ENCODE measurements at places on chromosomes 16 and 17.

GRCh38 chr17:6853764-6854442 is 22.4 kb upstream of the TEKT1 start:
- no peak for DNase-seq

DNA sequence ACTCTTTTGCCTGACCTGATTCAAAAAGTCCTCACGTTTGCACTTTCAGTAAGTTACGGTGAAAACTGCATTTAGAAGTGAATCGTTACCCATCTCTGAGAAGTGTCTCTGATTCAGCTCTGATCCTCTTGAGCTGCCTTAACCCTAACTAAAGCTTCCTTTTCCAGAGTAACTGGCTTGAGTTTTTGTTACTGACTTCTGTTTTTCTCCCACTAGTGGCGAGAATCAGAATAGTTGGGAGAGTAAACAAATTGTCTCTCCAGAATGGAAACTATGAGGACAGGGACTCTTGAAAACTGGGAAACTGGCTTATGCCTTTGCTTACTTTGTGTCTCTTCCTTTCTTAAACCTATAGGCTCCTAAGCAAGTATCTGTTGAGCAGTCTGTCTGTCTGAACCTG is 31.3 kb upstream of the KPNB1 start:
- DNase-seq, result no peak

DNA sequence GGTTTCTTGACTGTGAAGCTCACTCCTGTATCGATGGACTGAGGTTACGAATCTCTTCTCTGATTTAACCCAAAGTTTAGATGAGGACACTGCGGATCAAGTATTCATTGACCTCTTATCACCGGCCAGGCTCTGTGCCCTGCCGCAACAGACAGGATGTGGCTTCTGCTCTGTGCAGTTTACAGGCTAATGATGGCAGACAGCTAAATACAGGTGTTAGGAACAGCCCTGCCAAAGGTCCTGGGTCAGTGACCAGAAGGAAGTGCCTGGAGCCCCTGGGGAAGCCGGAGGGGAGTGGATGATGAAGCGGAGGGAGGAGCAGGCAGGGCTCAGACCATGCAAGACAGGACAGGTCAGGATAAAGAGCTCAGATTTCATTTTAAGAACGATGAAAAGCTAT is 44.4 kb downstream of the HAPSTR1 start:
- no peak for DNase-seq

DNA sequence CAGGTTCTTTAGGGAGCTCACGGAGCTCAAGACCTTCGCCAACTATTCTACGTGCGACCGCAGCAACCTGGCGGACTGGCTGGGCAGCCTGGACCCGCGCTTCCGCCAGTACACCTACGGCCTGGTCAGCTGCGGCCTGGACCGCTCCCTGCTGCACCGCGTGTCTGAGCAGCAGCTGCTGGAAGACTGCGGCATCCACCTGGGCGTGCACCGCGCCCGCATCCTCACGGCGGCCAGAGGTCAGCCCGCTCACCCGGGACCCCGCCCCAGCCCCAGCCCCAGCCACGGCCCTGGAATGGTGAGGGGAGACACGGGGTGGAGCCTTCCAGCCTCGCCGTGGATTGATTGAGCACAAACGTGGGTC is 13.5 kb downstream of the SARM1 start:
- no peak for DNase-seq

- no peak for DNase-seq
Observed at GRCh38 chr17:80476877-80477646, 655 bp upstream of the NPTX1 start.

- DNase-seq, result no peak
Observed at GRCh38 chr17:55157165-55157564, 107.6 kb upstream of the HLF start.

DNA sequence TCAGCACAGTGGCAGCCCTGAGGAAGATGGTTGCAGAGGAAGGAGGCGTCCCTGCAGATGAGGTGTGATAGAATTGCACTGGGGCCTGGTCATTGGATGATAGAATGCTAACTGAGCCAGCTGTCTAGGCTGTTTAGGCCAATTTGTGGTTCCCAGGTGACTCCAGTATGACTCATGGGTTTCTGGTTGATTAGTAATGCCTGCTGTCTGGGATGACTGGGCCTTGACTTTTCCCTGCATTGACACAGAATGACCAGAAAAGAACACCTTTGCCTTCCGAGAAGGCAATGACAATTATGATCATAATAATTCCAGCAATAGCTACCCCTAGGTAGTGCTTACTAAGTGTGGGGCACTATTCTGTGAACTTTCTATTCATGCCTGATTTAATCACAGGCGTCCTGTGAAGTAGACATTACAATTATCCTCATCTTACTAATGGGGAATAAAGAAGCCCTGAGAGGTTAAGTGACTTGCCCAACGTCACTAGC is 31.5 kb downstream of the USP43 start:
- no peak for DNase-seq

GRCh38 chr17:82832411-82832810 is 7.4 kb downstream of the ZNF750 start:
- no peak for DNase-seq

DNA sequence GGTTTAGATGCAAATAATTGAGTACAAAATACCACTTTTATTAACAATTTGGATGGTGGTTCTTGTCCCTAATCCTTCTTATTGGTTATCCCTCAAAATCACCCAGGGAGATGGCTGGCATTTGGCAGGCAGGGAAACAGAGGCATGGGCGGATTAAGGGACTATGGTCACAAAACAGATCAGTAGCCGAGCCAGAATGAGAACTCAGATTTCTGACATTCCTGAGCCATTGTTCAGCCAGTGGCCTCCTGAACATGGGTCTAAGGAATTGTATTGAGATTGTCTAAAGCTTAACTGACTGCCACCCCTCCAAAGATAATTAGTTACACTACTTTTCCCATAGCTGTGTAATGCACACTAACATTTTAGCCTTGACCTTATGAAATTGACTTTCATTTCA is 88.4 kb downstream of the CHD9NB start:
- DNase-seq, result no peak

DNA sequence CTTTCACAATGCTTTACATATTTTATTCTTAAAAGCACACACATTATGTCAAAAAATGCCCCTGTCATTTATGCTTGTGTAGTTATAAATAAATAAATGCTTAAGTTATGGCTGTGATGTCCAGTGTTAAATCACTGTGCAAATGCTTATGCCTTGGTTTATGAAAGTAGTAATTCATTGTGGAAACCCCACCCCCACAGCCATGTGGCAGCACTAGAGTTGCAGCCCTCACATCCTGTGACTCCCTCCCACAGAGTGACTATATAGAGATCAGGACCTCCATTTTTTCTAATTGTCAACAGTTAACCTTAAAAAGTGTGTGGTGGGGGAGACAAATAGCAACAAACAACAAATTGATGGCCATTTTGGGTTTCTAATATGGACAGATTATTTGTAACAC is 2.4 kb downstream of the SKAP1 start:
- no peak for DNase-seq

GRCh38 chr16:89248196-89248982 is 30.9 kb downstream of the ZNF778 start:
- no peak for DNase-seq

GRCh38 chr16:67736858-67737257 is 17.7 kb upstream of the GFOD2 start:
- no peak for DNase-seq

GRCh38 chr16:50093607-50094539 is 28.1 kb downstream of the HEATR3 start:
- DNase-seq, result peak; percentile 15

DNA sequence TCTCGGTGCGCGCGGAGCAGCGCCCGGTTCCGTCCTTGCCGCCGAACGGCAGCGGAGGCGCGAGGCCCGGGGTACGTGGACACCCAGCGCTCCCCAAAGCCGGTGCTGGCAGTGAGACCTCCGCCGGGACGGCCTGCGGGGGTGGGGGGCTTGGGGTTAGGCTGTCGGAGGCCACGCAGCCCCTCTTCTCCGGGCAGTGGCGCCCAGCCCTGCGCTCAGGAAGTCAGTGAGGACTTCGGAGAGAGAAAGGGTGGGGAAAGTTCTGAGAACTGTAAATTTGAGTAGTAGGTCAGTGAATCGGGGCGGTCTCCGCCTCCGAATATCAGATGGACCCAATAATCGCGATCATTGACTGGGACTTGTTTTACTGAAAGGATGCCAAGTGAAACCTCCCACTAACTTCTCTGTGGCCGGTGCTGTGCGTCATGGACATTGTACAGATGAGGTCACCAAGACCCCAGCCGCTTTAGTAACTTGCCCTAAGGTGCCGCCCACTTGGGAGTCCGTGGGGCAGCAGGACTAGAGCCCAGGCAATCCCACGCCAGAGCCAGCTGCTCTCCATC is 468 bp downstream of the IL4R start:
- peak; percentile 76 for DNase-seq

DNA sequence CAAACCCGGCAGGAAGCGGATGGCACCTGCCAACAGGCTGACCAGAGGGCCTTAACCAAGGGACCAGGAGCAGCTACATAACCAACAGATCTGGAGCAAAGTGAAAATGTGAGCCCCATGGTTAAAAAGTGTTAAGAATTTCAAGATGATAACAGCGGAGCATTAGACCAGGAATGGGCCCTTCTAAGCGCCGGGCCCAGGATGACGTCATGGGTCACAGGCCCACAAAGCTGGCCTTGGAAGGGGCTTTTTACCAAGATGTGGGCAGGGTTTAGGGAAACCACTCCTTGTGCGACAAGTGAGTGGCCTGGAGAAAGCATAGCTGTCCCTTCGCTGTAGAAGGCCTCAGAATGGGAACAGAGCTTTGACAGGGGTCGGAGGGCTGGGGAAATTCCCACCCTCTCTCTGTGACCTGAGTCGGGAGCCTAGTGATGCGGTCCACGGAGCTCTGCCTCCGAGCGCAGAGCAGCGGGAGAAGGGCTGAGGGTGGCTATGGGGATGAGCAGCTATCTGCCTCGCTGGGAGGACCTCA is 84.4 kb upstream of the RPL38 start:
- no peak for DNase-seq

- DNase-seq, result no peak
Observed at GRCh38 chr17:80023481-80024205, 12.0 kb downstream of the TBC1D16 start.

GRCh38 chr17:57619061-57619937 is 125.8 kb downstream of the CCDC182 start:
- no peak for DNase-seq

DNA sequence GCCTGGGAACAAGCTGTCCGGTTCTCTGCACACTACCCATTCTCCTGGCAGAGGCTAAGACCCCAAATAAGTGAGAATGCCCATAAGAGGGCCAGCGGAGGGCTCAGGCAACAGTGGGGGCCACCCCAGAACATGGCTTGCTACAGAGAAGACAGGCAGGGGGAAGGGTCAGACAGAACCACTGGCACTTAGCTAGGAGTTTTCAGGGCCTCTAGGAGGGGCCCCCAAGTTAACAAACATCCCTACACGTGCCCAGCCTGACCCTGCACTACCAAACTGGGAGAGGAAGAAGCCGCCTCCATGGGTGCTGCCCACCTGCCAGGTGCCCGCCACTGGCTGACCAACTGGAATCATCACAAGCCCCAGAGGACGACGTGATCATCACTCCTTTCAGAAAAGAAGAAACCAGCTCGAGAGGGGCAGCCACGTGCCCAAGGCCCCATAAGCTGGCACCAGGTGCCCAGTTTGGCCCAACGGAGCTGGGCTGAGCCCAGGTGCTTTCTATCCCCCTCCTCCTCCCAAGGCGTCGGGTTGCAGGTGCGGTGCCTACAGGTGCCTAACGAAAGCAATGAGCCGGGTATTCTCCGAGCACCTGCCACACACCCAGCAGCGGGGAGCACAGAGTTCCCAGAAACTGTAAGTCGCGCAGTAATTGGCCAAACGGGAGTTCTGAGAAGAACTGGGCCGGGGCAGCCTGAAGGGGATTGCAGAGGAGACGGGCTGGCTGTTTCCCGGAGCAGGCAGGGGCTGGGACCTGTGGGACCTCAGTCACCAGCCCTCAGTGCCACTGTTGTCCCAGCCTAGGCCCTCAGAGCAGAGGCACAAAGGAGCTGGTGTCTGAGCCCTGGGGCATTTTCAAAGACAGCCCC is 13.2 kb downstream of the RPH3AL start:
- DNase-seq, result no peak

DNA sequence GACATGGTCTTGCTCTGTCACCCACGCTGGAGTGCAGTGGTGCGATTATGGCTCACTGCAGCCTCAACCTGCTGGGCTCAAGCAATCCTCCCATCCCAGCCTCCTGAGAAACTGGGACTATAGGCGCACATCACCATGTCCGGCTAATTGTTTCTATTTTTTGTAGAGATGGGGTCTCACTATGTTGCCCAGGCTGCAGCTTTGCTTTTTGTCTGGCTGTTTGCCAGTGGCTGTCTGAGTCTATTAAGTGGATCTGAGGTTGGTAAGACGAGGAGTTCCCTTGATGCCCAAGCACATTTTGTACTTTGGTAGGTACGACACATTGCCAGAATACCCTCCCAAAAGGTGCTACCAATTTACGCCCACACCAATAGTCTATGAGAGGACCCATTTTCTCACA is 5.1 kb downstream of the TBX21 start:
- no peak for DNase-seq

DNA sequence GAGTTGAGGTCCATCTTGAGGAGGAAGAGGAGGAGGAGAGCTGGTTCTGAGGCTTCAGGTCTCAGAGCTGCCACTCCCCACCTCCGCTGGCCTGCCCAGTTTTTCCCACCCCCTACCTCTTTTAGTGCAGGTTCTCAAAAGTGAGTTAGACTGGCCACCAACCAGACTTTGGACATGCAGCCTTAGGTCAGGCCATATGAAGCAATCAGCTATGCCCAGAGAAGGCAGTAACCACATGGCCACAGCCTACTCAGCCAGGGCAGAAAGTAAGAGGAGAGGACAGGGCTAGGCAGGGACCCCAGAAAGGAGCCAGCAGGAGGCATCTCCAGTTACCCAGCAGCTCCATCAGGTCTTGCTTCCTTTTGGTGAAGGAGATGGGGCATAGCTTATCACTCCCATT is 9.0 kb downstream of the MYO15A start:
- DNase-seq, result no peak

DNA sequence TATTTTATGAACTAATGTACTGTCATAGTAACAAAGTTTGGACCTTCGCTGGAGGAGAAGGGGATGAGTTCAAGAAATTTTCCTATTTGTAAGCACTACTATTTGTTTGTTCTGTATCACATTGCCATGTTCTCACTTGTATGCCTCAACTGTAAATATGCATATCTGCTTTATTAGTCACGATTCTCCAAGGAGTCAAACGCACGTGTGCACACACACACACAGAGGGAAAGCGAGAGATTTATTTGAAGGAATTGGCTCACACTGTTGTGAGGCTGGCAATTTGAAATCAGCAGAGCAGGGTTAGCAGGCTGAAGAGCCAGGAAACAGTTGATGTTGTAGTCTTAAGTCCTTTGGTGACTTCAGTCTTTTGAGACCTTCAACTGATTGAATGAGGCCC is 24.9 kb upstream of the MYH2 start:
- DNase-seq, result no peak

GRCh38 chr17:6574687-6575595 is 18.6 kb upstream of the PITPNM3 start:
- peak; percentile 24 for DNase-seq

All from thoracic aorta (tissue), 2 donors.